ENCODE measurements at places on chromosomes 12 and 14.

GRCh38 chr12:130633771-130634170, 82.3 kb downstream of the RIMBP2 start:
- no peak for DNase-seq

- no peak for DNase-seq
Measured at GRCh38 chr14:61611880-61612630, 83.3 kb upstream of the HIF1A start.

- no peak for DNase-seq
Measured at GRCh38 chr12:22536346-22536945, 7.9 kb downstream of the C2CD5 start.

GRCh38 chr12:108226866-108227265, 97.8 kb downstream of the WSCD2 start:
- DNase-seq: no peak

DNA sequence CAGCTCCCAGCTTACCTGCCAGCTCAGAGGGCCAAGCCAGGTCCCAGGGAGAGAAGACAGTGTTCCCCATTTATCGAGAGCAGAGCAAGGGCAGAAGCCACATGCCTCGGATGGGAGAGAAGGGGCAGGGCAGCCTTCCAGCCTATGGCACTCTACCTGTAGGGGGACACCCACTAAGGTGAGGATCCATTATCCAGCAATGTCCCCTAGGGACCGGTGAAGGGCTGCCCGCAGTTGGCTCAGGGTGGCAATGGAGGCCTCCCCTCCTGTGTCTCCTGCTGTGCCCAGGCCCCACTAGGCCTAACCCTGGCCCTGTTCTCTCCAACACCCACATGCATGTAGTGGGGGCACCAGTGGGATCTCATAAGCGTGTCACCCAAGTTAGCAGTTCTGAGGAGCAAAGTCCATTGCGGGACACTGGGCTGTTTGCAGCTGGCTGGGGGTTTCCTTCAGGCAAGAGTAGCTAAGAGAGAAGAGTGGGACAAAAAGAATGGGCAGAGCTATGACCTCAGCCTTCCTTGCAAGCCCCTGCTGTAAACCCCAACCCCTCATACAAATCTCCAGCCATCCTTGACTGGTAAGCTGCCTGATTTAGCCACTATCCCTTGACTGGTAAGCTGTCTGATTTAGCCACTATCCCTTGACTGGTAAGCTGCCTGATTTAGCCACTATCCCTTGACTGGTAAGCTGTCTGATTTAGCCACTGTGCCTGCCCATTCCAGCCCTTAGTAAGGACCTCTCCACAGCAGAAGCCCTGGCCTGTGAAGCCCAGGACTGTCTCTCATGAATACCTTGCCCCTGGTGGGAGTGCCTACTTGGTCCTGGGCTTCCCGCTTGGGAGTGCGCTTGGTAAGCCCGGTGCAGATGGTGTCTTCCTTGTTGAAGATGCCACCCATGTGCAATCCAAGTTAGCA, 5.2 kb upstream of the ASB2 start:
- DNase-seq: no peak

- DNase-seq: no peak
Measured at GRCh38 chr12:97005646-97006045, 98.6 kb downstream of the NEDD1 start.

- no peak for DNase-seq
Measured at GRCh38 chr12:112418273-112418607, 507 bp upstream of the PTPN11 start.

DNA sequence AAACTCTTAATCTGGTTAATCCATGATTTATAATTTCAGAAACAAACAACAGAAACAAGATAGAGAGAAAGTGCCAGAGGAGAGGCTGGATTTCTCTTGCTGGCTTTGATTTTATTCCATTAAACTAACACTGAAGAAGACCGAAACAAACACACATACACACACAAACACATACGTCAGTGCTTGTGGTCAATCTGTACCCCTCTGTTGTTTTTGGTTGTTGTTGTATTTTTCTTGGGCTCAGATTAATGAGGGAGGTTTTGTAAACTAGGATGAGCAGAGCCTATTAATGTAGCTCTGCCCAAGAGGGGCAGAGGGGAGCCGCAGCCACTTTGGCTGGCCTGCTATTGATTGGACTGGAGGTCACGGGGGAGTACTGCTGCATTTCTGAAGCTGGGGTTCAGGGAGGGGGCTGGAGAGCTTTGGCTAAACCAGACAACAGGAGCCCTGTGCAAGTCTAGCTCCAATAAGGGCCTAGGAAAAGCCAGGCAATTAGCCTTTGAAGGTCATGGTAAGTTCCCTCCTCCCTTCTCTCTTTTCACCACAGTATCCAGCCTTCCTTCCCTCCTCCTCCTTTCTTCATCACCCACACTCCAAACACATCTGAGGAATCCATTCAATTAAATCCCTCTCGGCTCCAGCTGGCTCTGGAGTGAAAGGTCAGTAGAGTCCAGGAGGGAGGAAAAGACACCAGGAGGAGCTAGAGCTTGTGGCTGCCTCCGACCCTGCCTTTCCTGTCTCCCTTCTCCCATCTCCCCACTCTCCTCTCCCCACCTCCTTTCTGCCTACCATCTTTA, 344.1 kb upstream of the LMO3 start:
- DNase-seq: no peak

DNA sequence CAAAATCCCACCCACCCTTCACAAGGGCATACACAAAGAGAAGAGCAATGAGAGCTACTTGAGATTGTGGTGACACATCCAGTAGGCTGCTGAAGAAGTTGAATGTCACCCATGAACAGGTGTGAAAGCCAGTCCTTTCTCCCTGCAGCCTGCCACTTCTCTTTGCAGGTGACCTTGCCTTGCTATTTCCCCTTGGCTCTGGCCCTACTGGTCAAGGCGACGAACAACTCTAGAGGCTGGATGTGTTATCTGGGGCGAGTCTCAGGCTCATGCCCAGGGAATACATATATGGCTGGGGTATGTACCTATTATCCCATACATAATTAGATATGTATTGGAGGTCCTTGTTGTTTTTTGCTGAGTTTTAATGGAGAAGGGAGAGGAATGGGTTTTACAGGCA, 70.2 kb upstream of the EGLN3 start:
- DNase-seq: no peak

- no peak for DNase-seq
Measured at GRCh38 chr12:114209861-114210260, 196.1 kb downstream of the TBX5 start.

DNA sequence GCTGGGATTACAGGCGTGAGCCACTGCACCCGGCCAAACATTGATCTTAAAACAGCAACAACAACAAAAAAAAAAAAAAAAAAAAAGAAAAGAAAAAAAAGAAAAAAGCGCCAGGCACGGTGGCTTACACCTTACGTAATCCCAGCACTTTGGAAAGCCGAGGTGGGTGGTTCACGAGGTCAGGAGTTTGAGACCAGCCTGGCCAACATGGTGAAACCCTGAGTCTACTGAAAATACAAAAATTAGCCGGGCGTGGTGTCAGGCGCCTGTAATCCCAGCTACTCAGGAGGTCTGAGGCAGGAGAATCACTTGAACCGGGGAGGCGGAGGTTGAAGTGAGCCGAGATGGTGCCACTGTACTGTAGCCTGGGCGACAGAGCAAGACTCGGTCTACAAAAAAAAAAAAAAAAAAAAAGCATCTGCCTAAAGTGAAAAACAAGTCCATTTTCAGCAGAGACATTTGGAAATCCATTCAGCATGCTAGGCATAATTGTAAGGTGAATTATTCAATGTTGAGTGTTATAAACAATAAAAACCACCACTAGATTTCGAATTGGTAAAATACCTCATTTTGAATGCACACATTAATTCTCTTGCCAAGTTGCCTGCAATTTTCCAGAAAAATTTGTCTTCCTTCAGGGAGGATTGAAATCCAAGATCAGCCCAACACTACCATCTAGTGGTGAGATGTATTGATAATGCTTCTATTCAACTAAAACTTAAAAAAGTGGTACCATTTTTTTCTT, 8.0 kb upstream of the CERS5 start:
- peak; percentile 72 for DNase-seq

- no peak for DNase-seq
Measured at GRCh38 chr14:61308198-61308597, 13.2 kb upstream of the PRKCH start.

DNA sequence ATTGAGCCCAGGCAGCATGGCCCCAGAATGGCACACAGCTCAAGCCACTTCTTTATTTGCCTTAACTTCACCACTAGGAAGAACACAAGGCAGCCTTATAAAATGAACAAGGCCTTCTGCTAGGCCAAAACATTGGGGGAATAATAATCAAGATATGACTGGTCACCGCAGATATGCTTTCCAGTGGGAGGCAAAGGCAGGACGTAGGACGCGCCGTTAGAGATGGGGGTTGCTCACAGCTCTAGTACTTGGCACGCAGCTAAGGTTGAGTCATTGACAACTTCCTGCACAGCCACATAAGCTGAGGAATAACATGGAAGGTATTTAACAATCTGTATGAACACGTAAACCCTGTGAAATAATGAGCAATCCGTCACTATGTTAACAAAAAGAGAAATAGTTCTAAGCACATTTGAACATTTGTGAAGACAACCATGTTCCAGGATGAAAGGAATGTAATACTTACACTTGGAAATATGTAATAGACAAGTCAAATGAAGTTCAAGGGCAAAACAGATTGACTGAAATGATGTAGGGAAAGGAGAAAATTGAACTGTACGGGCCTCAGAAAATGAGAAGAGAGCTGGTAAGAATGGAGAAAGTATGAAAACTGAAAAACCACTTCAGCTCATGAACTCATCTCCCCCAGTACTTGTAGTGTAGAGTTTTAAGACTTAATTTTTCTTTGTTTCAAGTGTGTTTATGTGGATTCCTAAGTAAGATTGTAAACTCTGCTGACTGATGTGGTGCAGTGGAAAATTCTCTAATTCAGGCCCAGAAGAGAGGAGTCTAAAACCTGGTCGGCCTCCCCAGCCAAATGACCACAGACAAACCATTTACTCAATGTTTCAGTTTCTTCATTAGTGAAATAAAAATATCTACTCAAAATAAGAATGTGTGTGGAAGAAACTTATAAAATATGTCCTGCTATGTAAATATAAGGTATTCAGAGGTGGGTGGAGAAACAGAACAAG, 59.3 kb upstream of the CCDC91 start:
- DNase-seq: no peak

DNA sequence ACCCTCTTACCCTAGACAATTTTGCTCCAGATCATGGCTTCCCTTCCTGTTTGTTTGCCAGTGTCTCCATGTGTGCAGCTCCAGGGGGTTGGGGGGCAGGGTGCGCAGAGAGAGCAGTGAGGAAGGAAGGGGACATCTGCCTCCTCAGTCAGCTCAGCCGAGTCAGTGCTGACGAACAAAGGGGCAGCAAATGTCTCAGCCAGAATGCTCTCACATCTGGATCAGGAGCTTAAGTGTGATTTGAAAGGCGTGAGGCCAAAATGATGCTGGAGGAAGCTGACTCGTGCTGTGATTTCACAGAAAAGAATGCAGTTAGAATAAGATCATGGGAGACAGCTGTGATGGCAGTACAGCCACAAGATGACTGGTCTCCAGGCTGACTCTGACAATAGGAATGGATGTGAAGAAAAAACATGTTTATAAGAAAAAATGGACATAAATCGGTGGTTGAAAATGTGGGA, 27.1 kb upstream of the CDK17 start:
- DNase-seq: no peak

DNA sequence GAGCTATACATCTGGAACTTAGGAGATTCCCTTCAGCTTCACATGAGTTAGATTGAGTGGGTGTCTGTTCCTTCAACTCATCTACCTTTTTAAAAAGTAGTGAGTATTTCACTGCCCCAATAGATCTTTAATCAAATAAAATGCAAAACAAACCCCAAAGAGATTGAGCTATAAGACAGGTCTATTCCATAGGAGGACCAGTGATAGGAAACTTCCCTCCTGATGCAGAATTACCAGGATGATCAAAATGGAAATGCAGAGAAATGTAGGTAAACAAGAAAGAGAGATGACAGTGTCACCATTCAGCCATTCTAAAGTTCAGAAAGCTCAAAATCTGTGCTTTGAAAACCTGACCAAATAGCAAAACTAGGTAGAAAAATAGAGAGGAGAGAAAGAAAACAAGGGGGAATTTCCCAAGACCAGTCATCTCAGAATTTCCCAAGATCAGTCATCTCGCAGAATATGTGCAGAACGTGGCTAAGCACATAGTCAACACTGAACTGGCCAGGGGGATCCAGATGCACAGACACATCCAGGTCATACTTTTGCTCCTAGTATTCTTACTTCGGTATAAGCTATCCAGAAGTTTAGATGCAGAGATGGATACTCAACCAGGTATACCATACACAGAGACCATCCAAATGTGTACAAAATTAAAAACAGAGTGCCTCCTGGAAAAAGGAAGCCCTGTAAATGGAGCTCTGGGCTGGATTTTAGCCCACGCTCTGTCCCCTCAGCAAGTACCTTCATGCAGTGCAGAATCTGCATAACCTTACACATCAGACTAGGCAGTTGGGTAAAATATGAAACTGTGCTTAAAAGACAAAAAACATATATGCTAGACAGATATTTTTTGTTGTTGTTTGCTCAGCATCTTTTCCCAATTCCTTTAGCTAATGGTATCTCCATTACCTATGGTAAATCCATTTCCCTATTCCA, 27.4 kb downstream of the SLC41A2 start:
- DNase-seq: no peak

DNA sequence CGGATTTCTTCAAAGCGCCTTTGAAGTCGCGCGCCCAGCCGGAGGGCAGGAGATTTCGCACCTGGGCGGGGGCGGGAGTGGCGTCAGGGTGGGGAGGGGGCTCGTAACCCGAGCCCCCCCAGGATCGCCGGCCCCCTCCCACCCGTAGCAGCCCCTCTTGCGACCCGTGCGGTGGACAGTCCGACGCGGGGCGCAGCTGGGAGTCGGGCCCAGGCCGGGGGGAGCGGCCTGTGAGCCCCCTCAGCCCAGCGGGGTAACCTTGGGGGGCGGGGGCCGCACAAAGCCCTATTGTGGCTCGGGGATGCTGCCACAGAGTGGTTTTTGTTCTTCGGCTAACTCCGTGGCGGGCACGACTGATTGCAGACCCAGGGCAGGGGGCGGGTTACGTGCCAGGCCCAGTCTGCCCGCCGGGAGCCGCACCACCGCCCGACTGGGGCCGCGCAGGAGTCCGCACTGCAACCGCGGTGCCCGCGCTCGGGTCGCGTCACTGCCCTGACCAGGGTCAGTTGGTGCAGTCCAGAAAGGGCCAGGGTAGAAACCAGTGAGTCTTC, 4.2 kb upstream of the AAAS start:
- DNase-seq: peak; percentile 15

DNA sequence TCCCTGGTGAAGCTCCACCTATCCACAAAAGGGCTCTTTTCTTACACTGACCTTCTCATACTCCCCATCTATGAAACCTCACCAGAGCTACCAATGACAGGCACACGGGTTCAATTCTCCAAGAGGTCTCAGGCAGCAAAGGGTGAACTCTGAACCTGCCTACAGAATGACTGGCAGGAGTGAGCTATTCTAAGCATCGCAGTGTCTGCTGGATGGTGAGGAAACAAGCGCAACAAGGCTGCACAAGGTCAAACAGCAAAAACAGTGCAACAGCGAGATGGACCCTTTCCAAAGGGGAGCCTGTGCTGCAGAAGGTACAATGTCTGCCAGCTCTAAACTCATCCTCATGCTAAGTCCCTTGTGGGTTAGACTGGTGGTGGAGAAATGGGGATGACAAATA, 22.0 kb downstream of the TMCC3 start:
- no peak for DNase-seq

GRCh38 chr12:67702136-67702535, 53.6 kb downstream of the DYRK2 start:
- no peak for DNase-seq

- DNase-seq: no peak
Measured at GRCh38 chr12:56724701-56724971, 463 bp downstream of the NACA start.

Data from CD4-positive, alpha-beta T cell treated with Interleukin-17A for 1 hour (primary cell).